ENCODE measurements at places on chromosomes 2 and 18. TPM values are rescaled to one million over a fixed set of nuclear protein-coding genes. Genes with fewer than 3 reads are reported as not detected.

Gene UGT1A8
- total RNA-seq = not detected

Gene SGO2
- total RNA-seq = 56.5 TPM

Gene NT5C1B
- not detected for total RNA-seq

Gene ORC2
- total RNA-seq = 57.2 TPM

Gene AAMP
- total RNA-seq = 52.6 TPM

Gene HADHA
- total RNA-seq = 124 TPM

Gene LIMS3
- 0.74 TPM for total RNA-seq

Gene DNAH7
- not detected for total RNA-seq

Gene PCARE
- not detected for total RNA-seq

Gene ABCB11
- total RNA-seq = not detected

Gene KYNU
- total RNA-seq = not detected

Gene EML6
- total RNA-seq = 1.3 TPM

Gene POTEI
- not detected for total RNA-seq

Gene GRB14
- total RNA-seq = not detected

Gene ALPG
- not detected for total RNA-seq

Gene MATN3
- not detected for total RNA-seq

DNA sequence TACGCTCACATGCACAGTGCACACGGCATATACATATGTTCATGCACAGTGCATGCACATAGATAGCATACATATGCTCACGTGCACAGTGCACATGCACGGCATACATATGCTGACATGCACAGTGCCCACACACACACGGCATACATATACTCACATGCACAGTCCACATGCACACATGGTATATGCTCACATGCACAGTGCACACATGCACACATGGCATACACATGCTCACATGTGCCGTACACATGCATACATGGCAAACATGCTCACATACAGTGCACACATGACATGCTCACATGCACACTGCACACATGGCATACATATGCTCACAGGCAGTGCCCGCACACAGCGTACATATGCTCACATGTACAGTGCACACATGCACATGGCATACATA is 97.7 kb upstream of the CTDP1 start:
- no peak overlapping the region for H3K27ac ChIP-seq
- no peak for DNase-seq
- no peaks in the 10 kb centered on the region for H3K27me3 ChIP-seq
- no peaks in the 10 kb centered on the region for H3K36me3 ChIP-seq
- peaks cover 7% of the 10 kb centered on the region for H3K4me1 ChIP-seq

GRCh38 chr2:69776886-69777785 is 35.2 kb downstream of the ANXA4 start:
- no peak overlapping the region for H3K4me3 ChIP-seq
- H3K36me3 ChIP-seq = peaks cover 22% of the 10 kb centered on the region
- no peak for DNase-seq

- no peak for DNase-seq
- H3K4me1 ChIP-seq = peaks cover 10% of the 10 kb centered on the region
- H3K4me3 ChIP-seq = no peak overlapping the region
- no peak overlapping the region for H3K27ac ChIP-seq
These were observed 32.9 kb upstream of the ZEB2 start for GRCh38 chr2:144552821-144553220.

GRCh38 chr18:11909591-11910026 is 1.5 kb upstream of the MPPE1 start:
- H3K36me3 ChIP-seq = peaks cover 10% of the 10 kb centered on the region
- H3K4me3 ChIP-seq = peak overlapping the region; percentile 70
- no peak for DNase-seq
- H3K4me1 ChIP-seq = peaks cover 26% of the 10 kb centered on the region

- no peaks in the 10 kb centered on the region for H3K36me3 ChIP-seq
- no peak overlapping the region for H3K27ac ChIP-seq
- no peak overlapping the region for H3K4me3 ChIP-seq
- no peaks in the 10 kb centered on the region for H3K4me1 ChIP-seq
- DNase-seq = no peak
These were observed 137.9 kb downstream of the MYO5B start for GRCh38 chr18:50057009-50057408.

- no peak for DNase-seq
- no peak overlapping the region for H3K27ac ChIP-seq
- H3K4me3 ChIP-seq = no peak overlapping the region
- no peaks in the 10 kb centered on the region for H3K4me1 ChIP-seq
These were observed 1541.1 kb downstream of the LRP1B start for GRCh38 chr2:140589696-140590095.

- H3K4me1 ChIP-seq = peaks cover 3% of the 10 kb centered on the region
- no peaks in the 10 kb centered on the region for H3K36me3 ChIP-seq
- H3K4me3 ChIP-seq = no peak overlapping the region
- no peak overlapping the region for H3K27ac ChIP-seq
- DNase-seq = no peak
These were observed 388.1 kb upstream of the ACVR2A start for GRCh38 chr2:147456779-147457178.

DNA sequence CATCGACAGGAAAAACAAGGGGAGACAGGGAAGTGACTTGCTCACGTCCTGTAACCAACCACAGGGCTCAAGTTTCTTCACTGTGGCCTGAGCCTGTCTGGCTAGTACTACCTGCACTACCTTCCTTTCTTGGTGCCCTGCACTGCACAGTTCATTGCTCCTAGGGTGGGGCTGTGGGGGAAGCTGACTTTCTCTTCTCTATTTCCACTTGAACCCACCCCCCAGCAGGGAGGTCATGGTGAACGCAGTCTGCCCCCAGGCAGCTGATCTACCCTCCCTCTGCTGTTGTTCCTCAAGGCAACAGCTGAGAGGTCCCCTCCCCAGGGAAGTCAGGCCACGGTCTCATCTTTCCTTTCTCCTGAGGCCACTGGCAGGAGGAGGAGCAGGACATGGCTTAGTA is 532.1 kb downstream of the SOX11 start:
- no peaks in the 10 kb centered on the region for H3K4me1 ChIP-seq
- no peaks in the 10 kb centered on the region for H3K36me3 ChIP-seq
- no peak overlapping the region for H3K4me3 ChIP-seq
- no peak overlapping the region for H3K27ac ChIP-seq
- H3K27me3 ChIP-seq = no peaks in the 10 kb centered on the region
- DNase-seq = no peak

DNA sequence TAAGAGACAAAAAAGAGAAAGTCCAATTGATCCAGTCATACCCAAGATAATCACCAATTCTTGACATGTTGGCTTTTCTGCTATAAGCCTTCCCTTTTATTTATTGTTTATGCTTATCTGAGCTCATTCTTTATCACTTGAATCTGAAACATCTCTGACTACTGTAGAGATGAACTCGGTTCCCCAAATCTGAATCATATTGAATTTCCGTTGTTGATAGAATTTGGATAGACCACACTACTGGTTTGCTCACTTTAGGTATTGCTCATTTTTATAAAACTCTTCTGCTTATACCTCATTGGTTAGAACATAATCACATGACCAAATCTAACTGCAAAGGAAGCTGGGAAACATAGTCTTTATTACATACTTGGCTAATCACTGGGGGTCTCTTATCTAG is 236.9 kb downstream of the TRIB2 start:
- H3K27ac ChIP-seq = no peak overlapping the region
- no peak overlapping the region for H3K4me3 ChIP-seq
- peaks cover 22% of the 10 kb centered on the region for H3K4me1 ChIP-seq

GRCh38 chr2:3332133-3332532 is 45.5 kb downstream of the EIPR1 start:
- DNase-seq = no peak
- H3K4me1 ChIP-seq = peaks cover 2% of the 10 kb centered on the region
- H3K27ac ChIP-seq = no peak overlapping the region
- H3K27me3 ChIP-seq = no peaks in the 10 kb centered on the region
- H3K4me3 ChIP-seq = no peak overlapping the region
- peaks cover 61% of the 10 kb centered on the region for H3K36me3 ChIP-seq

DNA sequence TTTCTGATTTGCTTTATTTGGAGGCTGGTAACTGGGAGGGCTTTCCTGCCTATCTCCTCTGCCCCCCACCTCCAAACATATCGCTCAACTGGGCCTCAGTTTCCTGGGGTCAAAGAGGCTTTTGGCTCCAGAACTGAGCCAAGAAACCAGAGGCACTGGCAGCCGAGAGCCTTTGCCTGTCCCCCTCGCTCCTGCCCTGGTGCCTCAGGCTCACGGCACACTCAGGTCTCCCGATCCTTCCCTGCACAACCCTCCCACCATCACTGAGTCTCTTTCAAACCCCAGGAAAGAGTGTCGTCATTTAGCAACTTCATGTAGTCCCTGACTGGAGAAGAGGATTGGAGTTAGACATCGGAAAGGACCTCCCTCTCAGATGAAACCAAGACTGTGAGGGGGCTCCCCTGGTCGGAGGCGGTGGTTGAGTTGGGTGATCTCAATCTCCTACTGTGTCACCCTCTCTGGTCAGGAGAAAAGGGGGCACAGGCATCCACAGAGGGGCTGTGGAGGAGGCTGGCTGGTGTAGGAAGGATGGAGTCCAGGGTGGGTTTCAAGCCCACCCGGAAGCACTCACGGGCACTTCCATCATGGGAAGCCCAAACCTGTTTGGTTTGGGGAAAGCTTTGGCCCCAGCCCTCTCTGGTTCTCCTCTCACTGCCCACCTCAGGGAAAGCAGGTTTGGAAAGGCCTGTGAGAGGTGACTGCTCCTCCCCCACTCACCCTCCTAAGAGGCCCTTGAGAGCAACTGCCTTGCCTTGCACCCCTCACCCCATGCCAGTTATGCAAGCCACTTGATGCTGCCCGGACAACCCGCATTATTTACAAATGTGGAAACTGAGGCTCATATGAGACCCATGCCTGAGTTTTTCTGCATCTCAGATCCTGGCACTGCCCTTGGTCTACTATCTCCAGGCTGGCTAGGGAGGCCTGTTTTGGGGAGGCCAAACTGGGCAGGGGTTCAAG is 62.3 kb downstream of the TNS1 start:
- H3K27ac ChIP-seq = no peak overlapping the region
- peaks cover 41% of the 10 kb centered on the region for H3K4me1 ChIP-seq
- peak overlapping the region; percentile 72 for H3K4me3 ChIP-seq
- no peaks in the 10 kb centered on the region for H3K36me3 ChIP-seq

DNA sequence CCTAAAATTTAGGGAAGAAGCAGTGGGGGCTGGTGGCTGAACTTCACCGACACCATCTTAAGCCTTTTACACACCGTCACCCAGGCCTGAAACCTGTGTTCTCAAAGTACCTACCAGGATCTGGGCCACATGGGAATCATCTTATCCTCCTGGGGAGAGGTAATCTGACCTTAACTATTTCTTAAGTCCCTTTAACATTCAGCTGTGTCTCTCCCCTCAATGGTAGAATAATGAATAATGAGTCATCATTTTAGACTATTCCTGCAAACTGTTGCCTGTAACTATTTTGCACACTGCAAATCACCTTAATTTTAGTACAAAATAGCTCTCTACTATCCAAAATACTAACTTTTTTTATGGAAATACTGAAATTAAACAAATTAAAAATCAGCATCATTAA is 149.4 kb upstream of the KLF7 start:
- H3K27me3 ChIP-seq = peaks cover 5% of the 10 kb centered on the region
- no peak for DNase-seq
- peaks cover 8% of the 10 kb centered on the region for H3K4me1 ChIP-seq
- H3K4me3 ChIP-seq = no peak overlapping the region
- H3K27ac ChIP-seq = no peak overlapping the region

DNA sequence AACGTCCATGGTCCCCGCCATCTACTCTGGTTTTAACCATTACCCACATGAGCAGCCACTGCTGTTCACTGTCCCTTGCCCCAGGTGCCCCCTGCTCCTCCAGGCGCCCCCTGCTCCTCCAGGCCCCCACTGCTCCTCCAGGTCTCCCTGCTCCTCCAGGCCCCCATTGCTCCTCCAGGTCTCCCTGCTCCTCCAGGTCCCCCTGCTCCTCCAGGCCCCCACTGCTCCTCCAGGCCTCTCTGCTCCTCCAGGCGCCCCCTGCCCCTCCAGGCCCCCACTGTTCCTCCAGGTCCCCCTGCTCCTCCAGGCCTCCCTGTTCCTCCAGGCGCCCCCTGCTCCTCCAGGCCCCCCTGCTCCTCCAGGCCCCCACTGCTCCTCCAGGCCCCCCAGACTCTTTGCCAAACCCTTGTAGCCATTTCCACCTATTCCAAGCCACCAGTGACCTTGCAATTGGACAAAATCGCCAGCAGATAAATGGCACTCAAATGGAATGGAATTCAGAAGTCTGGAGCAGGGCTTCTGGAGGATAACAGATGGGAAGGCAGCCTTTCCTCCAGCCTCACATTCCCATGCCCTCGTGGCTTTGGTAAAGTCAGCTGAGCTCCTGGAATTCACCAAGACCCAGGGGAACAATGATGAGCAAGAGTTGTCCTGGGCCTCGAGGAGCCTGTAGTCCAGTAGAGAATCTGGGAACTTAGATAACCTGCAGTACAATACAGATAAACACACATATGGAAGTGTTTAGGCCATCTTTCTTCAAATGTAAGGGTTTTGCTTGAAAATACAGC is 13.3 kb upstream of the RPL31 start:
- DNase-seq = no peak
- peaks cover 2% of the 10 kb centered on the region for H3K27me3 ChIP-seq
- H3K36me3 ChIP-seq = no peaks in the 10 kb centered on the region
- H3K4me3 ChIP-seq = no peak overlapping the region
- no peaks in the 10 kb centered on the region for H3K4me1 ChIP-seq
- H3K27ac ChIP-seq = no peak overlapping the region

GRCh38 chr2:81266106-81266505 is 961.6 kb upstream of the LRRTM1 start:
- no peak overlapping the region for H3K27ac ChIP-seq
- no peak for DNase-seq
- H3K4me1 ChIP-seq = no peaks in the 10 kb centered on the region

GRCh38 chr2:160836755-160837154 is 323.5 kb upstream of the TANK start:
- no peak overlapping the region for H3K4me3 ChIP-seq
- no peaks in the 10 kb centered on the region for H3K36me3 ChIP-seq
- no peak overlapping the region for H3K27ac ChIP-seq
- no peak for DNase-seq
- H3K4me1 ChIP-seq = no peaks in the 10 kb centered on the region
- no peaks in the 10 kb centered on the region for H3K27me3 ChIP-seq

GRCh38 chr2:230660294-230661060 is 52.2 kb upstream of the CAB39 start:
- H3K27me3 ChIP-seq = no peaks in the 10 kb centered on the region
- peak overlapping the region; percentile 86 for H3K4me3 ChIP-seq
- H3K4me1 ChIP-seq = peaks cover 99% of the 10 kb centered on the region
- peak overlapping the region; percentile 99 for H3K27ac ChIP-seq

GRCh38 chr2:73134471-73134870 is 21.7 kb upstream of the RAB11FIP5 start:
- H3K27ac ChIP-seq = no peak overlapping the region
- H3K4me3 ChIP-seq = no peak overlapping the region
- H3K4me1 ChIP-seq = no peaks in the 10 kb centered on the region
- no peaks in the 10 kb centered on the region for H3K36me3 ChIP-seq

GRCh38 chr2:101479328-101479727 is 4.4 kb upstream of the RFX8 start:
- H3K27me3 ChIP-seq = peaks cover 5% of the 10 kb centered on the region
- no peak overlapping the region for H3K4me3 ChIP-seq
- H3K4me1 ChIP-seq = peaks cover 56% of the 10 kb centered on the region
- peaks cover 3% of the 10 kb centered on the region for H3K36me3 ChIP-seq
- no peak for DNase-seq
- H3K27ac ChIP-seq = no peak overlapping the region

- H3K4me3 ChIP-seq = no peak overlapping the region
- H3K36me3 ChIP-seq = no peaks in the 10 kb centered on the region
- peak; percentile 43 for DNase-seq
These were observed 344.0 kb upstream of the DDX18 start for GRCh38 chr2:117470311-117471095.

GRCh38 chr18:68409576-68409975 is 305.3 kb downstream of the TMX3 start:
- H3K27ac ChIP-seq = no peak overlapping the region
- H3K36me3 ChIP-seq = no peaks in the 10 kb centered on the region
- no peaks in the 10 kb centered on the region for H3K4me1 ChIP-seq

All from activated CD8-positive, alpha-beta T cell treated with anti-CD3 and anti-CD28 coated beads, Interleukin-2, amount 10 ng/mL, durations not matched to agents 7 days and 5 days (primary cell).